ENCODE measurements at places on chromosomes 16 and 17. TPM values are rescaled to one million over a fixed set of nuclear protein-coding genes. Genes with fewer than 3 reads are reported as not detected.

The SYCE1L gene
- 12.8 TPM for total RNA-seq

The COL1A1 gene
- total RNA-seq: 10.1 TPM

GRCh38 chr17:75110234-75110937 lies 617 bp downstream of the ARMC7 start:
- no peak for DNase-seq
- H3K36me3 ChIP-seq: no peaks in the 10 kb centered on the region
- H3K27me3 ChIP-seq: peaks cover 6% of the 10 kb centered on the region
- H3K27ac ChIP-seq: no peak overlapping the region
- H3K4me1 ChIP-seq: peaks cover 2% of the 10 kb centered on the region

GRCh38 chr17:193841-194806 lies 12.7 kb upstream of the DOC2B start:
- H3K27ac ChIP-seq: no peak overlapping the region
- H3K4me1 ChIP-seq: no peaks in the 10 kb centered on the region
- H3K27me3 ChIP-seq: peaks cover 2% of the 10 kb centered on the region
- no peak overlapping the region for H3K4me3 ChIP-seq
- no peaks in the 10 kb centered on the region for H3K36me3 ChIP-seq

- peaks cover 11% of the 10 kb centered on the region for H3K36me3 ChIP-seq
- H3K4me1 ChIP-seq: no peaks in the 10 kb centered on the region
- peaks cover 20% of the 10 kb centered on the region for H3K27me3 ChIP-seq
- no peak overlapping the region for H3K4me3 ChIP-seq
- H3K27ac ChIP-seq: no peak overlapping the region
- DNase-seq: no peak
Measured at GRCh38 chr17:72405662-72406230, 284.9 kb downstream of the SOX9 start.

All from glutamatergic neuron (in vitro differentiated cells).